ENCODE measurements at places on chromosomes 11 and 22.

DNA sequence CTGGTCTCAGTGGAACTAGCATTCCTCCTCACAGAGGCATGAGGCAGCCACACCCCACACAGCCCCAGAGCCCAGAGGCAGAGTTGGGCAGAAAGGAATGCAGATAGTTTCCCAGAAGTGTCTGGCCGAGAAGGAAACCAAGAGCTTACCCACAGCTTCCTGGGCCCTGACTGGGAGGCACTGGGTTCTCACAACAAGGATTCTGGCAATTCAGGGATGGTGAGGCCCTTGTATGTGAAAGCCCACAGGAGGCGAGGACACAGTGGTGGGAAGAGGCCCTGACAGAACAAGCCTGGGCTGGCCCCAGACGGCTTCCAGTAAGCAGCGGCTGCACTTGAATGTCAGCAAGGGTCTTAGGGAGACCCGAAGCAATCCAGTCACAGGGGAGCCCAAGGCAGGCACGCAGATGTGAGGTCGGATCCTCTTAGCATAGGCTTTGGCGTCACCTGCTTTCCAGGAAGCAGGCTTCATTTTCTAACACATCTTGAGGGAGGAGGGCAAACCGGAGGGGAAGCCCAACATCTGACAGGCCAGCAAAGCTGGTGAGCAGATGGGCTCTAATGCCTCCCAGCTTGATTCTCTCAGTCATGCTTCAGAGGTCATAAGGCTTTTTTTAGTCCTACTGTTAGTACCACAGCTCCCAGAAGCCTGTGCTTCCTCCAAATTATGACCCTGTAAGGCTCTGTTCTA, 78.3 kb upstream of the AKIP1 start:
- no peak for DNase-seq

- no peak for DNase-seq
Observed at GRCh38 chr22:39931251-39931650, 28.9 kb upstream of the TMA7B start.

DNA sequence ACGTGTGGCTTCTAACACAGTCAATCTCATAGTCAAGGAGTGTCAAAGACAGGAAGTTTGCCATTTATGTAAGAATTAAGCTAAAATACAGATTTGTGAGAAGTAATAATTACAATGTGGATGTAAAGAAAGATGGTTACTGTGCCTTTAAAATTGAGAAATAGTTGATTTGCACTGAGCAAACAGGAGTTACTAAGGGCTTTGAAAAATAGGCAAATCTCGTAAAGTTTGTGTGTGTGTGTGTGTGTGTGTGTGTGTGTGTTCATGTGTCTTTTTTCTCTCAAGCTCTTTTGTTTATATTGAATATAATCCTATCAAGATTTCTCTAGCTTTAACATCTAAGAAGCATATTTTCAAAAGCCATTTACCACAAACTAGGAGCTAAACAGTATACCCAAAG, 2284.5 kb downstream of the LRRC4C start:
- DNase-seq, result no peak

DNA sequence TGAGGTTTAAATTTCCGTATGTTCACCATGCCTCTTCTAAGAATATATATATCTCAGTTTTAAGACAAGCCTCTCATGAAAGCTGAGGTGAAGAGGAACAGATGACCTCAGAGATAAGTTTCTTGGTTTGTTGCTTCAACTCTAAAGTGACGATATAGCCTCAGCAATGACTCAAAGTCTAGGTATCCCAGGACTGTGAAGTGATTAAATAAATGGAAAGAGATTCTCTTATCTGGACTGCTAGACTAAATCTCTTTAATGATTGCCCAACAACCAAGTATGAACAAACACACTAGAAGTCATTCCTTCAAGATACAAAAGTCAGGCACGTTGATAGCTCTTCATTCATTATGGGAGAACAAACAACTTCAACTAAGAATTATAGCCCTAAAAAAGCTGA, 15.3 kb downstream of the CADM1 start:
- no peak for DNase-seq

DNA sequence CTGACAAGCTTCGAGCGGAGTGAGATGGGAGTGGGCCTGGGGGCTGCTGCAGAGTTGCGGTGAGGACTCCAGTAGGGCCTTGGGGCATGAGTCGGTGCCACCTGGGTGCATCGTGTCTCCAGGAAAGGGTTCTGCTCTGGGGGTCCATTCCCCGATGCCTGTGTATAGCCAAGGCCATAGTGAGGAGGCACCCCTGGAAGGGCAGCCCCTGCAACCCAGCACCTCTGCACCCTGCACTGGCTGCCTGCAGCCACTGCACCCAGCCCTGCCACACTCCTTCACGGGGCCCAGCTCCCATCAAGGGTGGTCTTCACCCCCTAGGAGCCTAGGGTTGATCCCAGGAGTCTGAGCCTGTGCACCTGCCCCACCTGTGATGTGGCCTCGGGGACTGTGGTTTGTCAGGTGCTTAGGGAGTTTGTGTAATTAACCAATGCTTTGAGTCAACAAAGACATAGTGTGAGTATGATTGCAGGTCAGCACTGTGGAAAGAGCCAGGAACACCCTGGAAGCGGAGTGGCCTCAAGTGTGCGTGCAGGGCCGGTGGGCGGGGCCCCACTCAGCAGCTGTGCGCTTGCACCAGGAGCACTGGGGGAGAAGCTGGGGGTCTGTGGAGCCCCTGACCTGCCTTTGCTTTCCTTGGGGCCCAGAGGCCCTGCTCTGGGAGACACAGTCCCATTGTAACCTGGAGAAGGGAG, 1299.3 kb downstream of the BRD1 start:
- no peak for DNase-seq

GRCh38 chr11:123233280-123233974, 38.4 kb upstream of the CLMP start:
- DNase-seq, result no peak

DNA sequence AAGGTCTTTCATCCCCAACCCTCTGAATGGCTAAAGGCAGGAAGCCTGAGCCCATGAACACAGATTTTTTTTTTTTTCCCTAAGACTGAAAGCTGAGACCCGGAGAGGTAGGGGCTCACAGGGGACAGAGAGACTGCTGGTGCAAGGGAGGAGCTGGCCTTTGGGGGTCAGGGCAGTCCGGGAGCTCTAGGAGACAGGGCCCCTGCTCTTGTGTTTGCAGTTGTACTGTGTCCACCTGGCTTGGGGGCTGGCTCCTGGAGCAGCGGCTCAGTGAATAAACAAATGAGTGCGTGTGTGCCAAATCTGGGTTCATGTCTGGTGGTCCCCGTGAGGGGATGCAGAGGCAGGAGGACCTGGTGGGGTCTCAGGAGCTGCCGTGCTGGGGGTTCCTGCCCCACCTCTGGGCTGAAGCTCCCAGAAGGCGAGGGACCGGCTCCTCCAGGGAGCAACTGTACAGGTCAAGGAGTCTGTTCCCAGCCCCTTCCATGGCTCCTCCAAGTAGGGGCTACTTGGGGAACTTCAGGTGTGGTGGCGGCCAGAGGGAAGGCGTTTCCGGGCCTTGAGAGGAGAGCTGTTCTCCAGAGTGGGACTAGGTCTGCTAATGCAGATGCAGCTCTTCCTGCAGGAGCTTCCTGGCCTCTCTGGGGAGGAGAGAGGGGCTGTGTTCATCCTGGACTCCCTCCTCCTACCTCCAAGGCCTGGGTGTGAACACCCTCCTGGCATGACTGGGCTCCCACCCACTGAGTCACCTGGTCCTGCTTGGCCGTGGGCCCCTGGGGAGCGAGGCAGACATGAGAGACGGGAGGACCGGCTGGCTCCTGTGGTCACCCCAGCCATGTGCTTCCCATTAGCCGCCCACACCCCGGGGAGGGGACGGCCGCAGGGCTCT, 57.6 kb downstream of the FBXO7 start:
- DNase-seq, result no peak

- no peak for DNase-seq
Observed at GRCh38 chr22:47599753-47600152, 837.3 kb downstream of the TBC1D22A start.

GRCh38 chr11:12581416-12581815, 92.8 kb upstream of the TEAD1 start:
- no peak for DNase-seq

DNA sequence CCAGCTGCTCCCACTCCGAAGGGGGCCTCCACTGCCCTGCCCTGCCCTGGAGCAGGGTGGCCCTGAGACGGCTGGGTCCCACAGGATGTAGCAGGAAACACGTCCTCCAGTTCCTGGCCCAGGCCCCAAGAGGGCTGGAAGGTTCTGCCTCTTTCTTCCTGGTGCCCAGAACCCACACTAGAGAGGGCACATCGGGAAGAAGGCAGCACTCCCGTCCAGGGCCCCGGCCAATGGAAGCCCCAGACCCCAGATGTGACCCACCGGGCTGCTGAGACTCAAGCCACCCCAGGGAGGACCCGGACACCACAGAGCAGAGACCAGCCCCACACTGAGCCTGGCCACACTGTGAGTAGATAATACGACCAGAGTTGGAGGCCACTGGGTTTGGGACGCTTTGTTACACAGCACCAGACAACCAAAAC, 71.2 kb downstream of the CELSR1 start:
- no peak for DNase-seq

- DNase-seq, result no peak
Observed at GRCh38 chr11:120132645-120133185, 5.2 kb downstream of the TRIM29 start.

DNA sequence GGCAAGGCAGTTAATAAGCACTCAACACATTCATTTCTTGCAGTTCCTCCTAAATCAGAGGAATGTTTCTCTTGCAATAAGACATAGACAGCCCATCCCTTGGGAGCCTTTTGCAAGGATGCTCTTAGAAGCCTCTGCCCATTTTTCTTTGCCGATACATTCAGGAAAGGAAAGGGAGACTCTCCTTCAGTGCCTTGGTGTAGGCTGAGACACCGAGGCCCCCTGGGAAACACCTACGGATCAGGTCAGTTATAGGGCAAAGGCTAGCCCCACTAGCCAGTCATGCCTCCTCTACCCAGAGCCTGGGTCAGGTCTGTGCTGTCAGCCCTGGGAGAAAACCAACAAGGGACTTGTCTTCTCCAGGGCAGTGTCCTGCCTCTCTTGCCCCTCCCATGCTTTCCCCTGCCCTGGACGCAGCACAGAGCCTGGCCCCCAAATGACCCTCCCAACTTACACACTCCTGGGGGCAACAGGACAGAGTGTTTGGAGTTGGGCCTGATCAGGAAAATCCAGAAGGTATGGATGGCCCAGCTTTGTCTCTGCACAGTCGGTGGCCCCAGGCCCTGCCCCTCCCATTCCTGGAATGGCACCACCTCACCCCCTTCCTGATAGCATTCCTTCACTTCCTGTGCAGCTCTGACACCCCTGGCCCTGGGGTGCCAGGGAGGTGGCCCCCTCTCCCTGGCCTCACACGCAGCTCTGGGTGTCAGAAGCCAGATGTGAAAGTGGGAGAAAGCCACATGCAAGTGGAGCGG, 18.3 kb downstream of the ANKK1 start:
- DNase-seq, result no peak

GRCh38 chr22:28948424-28948823, 65.1 kb downstream of the ZNRF3 start:
- no peak for DNase-seq

DNA sequence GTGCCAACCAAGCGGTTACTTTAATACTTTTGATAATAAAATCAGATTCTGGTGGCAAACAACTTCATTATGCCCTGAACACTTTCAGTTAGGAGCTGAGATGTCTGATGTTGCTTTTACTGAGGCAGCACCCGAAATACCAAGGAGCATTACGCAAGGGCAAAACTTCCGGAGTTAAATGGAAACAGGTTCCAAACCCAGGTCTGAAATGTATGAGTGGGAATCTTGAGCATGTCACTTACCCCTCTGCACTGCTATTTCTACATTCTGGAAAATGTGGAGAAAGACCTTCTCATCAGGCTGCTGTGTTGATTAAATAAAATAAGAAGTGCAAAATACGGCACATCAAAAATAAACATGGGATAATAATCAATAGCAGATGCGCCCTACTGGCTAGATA, 315.1 kb downstream of the LARGE1 start:
- no peak for DNase-seq

GRCh38 chr11:64247729-64248531, 1.2 kb upstream of the PPP1R14B start:
- DNase-seq, result no peak

DNA sequence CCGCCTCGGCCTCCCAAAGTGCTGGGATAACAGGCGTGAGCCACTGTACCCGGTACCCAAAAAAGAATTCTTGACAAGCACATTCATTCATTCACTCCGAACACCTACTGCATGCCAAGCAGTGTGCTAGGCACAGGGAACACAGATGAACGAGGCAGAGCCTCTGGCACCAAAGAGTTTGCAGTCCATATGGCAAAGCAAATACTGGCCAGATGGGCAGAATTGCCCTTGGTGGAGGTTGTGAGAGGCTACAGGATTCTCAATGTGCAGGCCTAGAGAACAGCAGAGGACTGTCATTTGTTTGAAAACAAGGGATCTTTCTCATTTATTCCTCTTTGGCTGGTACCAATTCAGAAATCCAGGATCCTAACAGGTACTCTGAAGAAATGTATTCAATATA, 27.5 kb upstream of the MTCH2 start:
- no peak for DNase-seq

DNA sequence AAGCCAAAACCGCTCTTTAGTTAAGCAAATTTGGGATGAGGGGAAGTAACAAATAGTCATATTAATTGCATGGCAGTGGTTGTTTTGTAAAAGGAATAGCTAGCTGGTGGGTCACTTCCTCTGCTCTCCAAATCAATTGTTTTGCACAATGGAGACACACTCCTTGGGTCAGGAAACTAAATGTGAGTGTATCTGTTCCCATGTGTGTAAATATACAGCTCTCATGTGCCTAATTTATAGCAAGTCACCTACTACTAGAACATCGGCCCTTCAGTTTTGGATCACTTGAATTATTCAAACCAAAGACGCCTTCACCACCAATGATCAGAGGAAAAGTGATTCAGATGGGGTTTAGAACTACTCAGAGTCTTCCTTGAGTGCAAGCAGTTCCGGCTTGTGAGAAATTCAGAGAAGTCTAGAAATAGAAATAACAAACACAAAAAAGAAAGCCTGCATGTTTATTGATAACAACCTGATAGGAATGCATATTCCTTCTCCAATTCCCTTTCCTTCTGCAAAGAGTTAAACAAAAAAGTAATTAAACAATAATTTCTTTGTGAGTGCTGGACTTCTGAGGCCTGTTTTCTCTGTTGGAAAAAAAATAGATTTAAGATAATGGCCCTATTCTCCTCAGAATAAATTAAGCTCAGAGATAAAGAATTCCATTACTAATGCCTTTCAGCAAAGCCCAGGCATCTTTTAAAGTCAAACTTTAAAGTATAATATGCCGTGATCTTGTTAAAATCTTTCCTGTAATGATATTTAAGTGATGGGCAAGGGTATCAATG, 100.4 kb downstream of the KIRREL3 start:
- DNase-seq, result no peak

DNA sequence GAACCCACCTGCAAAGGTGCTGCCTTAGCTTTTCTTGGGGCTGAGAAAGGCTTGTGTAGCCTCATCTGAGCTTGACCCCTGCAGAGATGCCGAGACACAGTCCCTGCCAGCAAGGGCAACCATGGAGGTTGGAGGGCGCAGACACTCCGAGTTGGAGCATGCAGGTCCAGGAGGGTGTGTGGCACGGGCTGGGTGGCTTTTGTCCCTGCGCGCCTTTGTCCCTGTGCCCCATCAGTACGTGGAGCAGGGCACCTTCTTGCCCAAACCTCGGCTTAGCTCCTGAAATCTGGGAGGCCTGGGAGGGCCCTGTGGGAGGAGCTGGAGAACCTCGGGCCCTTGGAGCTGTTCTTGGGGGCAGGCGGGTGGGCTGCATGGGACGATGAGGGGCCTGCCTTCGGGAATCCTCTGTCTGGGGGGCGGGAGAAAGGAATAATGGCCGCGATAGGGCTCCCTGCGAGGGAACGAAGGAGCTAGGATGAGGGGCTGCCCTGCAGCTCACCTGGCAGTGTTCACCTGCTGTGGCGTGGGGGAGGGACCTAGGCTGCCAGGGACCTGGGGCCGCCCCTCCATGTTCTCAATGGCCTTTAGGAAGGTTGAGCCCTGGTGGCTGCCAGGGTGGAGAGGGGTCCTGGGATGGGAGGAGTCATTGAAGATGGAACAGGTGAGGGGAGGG, 3.4 kb downstream of the BRSK2 start:
- DNase-seq, result no peak
